ENCODE measurements at places on chromosomes 7 and 10.
A peak's percentile ranks its signal among the peaks of the same experiment; 100 is the strongest.

DNA sequence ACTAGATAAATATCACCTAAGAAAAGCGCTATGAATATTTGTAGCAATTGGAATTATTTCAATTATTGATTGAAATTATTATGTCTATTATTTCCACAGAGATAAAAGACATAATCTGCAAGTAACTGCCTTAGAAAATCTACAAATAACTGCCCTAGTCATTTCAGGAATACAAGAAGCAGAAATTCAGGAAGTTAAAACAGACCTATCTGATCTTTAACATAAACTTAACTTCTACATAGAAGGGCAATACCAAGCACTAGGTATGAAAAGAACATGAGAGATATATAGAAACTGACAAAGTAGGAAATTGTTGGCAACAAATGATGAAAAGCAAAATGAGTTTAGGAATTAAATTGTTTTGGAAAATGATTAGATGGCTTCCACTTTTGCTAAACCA lies 31.8 kb upstream of the AKR1B10 start:
- no peak overlapping the region for H3K27ac ChIP-seq
- no peak for DNase-seq
- no peaks in the 10 kb centered on the region for H3K36me3 ChIP-seq
- no peak overlapping the region for H3K4me3 ChIP-seq
- H3K4me1 ChIP-seq = 0 out of 2 replicates have a peak, but pooled peaks cover under 1% of the 10 kb centered on the region

DNA sequence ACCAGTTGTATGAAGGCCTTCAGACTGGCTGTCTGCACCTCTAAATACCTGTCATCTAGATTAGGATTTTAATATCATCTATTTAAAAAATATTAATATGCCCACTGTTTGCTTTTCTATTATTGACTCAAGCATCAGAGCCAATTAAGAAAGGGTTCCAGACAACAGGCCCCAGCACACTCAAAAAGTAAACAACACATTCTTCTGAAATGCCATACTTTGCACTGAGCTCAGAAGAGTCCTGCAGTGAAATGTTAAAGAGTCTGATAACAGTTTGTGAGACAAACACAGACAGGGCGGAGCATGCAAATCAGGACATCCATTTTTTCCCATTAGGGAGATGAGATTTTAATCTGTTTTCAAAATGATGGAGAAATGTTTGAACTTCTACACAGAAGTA lies 45.9 kb upstream of the KLF6 start:
- peaks cover 45% of the 10 kb centered on the region for H3K4me1 ChIP-seq
- H3K27me3 ChIP-seq = no peaks in the 10 kb centered on the region
- H3K36me3 ChIP-seq = no peaks in the 10 kb centered on the region
- H3K4me3 ChIP-seq = no peak overlapping the region
- H3K27ac ChIP-seq = no peak overlapping the region

- H3K4me3 ChIP-seq = 0 out of 2 replicates have a peak overlapping the region, but pooled peaks have one; percentile 10
- H3K4me1 ChIP-seq = peaks cover 22% of the 10 kb centered on the region
- no peaks in the 10 kb centered on the region for H3K27me3 ChIP-seq
- H3K36me3 ChIP-seq = no peaks in the 10 kb centered on the region
Measured at GRCh38 chr10:18261063-18261610, 120.9 kb downstream of the CACNB2 start.

DNA sequence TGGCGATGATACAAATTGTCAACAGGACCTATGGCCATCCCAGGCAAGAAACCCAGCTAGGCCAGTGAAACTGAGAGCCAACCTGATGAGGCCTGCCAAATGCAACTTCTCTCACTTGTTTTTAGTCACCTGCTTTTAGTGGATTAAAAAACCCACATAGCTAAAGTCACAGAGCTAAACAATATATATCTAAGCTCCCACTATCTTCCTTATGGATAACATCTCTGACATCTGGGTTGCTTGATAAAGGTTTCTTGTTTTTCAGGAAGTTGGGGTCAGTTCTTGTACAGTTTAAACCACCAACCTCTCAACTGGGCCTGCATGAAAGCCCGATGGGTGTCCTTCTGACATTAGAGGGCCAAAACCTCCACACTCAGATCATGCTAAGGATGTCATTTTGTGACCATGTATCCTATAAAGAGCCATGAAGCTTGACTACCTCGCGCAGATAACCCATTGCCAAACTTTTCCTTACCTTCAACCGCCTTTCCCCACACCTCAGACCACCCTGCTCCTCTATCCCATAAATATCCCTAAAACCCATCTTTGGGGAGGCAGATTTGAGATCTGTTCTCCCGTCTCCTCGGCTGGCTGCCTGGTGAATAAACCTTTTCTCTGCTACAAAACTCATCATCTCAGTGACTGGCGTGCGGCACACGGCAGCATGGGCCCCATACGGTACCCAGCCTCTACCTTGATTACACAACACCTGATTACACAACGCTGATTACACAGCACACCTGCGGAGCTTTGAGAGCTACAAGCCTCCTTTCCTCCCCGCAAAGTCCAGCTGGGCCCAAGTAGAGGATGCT lies 797 bp upstream of the STMP1 start:
- no peaks in the 10 kb centered on the region for H3K27me3 ChIP-seq
- H3K27ac ChIP-seq = peak overlapping the region; percentile 58
- peaks cover 17% of the 10 kb centered on the region for H3K4me1 ChIP-seq
- no peak for DNase-seq
- peak overlapping the region; percentile 99 for H3K4me3 ChIP-seq

- H3K36me3 ChIP-seq = peaks cover 7% of the 10 kb centered on the region
- no peak overlapping the region for H3K4me3 ChIP-seq
- no peak overlapping the region for H3K27ac ChIP-seq
- no peaks in the 10 kb centered on the region for H3K4me1 ChIP-seq
Measured at GRCh38 chr10:15216700-15217099, 48.2 kb upstream of the NMT2 start.

DNA sequence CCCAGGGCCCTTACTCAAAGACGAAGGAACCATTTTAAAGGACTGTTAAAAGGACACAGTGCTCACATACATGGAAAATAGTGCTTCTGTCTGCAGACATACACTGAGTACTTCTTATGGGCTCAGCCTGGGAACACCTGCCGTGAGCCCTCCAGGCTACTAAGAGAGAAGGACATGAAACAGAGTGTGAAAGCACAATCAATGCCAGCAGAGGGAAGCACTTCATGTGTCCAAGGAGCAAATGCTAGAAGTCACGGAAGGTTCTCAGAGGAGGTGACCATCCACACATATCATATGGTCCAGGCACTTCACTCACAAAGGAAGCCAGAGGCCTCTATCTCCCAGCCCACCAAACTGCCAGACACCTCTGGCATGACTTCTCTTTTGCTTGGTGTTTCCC lies 15.5 kb downstream of the ELMO1 start:
- H3K4me1 ChIP-seq = peaks cover 21% of the 10 kb centered on the region
- H3K27ac ChIP-seq = no peak overlapping the region
- no peaks in the 10 kb centered on the region for H3K36me3 ChIP-seq

DNA sequence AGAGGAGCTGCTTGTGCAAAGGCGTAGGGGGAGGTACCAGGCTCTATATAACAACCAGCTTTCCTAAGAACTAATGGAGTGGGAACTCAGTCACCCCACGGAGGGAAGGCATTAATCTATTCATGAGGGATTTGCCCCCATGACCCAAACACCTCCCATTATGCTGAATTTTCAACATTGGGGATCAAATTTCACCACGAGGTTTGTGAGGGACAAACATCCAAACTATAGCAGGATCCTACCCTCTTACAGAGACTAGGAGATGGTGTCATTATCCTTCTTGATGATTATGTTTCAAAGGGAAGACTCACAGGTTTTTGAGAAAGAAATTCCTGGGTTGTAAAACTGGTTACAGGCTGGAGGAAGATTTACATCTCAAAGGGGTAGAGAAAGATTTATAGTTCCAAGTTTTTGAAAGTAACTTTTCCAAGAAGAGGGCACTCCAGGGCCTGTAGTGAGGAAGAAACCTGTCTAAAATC lies 295.0 kb upstream of the DKK1 start:
- no peak for DNase-seq
- peaks cover 44% of the 10 kb centered on the region for H3K4me1 ChIP-seq
- H3K27ac ChIP-seq = peak overlapping the region; percentile 93
- H3K4me3 ChIP-seq = peak overlapping the region; percentile 27
- peaks cover 61% of the 10 kb centered on the region for H3K36me3 ChIP-seq

DNA sequence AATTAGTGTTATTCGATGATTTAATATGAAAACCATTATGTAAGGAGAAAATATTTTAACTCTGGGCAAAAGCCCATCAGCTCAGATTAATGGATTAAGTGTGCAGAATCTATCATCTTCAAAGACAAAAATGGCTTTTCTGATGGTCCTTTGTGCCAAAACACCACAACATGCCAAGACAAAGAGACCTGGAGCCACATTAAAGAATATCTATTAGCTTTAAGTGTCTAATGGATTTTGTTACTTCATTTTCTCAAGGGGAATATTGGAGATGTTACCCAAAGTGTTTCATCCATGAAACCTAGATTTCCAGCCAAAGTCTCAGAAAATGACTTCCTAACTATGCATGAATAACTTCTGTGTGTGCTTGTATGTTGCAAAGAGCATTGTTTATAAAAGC lies 57.3 kb downstream of the MKX start:
- H3K27me3 ChIP-seq = no peaks in the 10 kb centered on the region
- H3K27ac ChIP-seq = no peak overlapping the region
- no peak for DNase-seq

- DNase-seq = no peak
- H3K4me1 ChIP-seq = no peaks in the 10 kb centered on the region
- no peak overlapping the region for H3K27ac ChIP-seq
- H3K36me3 ChIP-seq = peaks cover 4% of the 10 kb centered on the region
- no peak overlapping the region for H3K4me3 ChIP-seq
Measured at GRCh38 chr7:6647080-6647479, 10.0 kb downstream of the ZNF316 start.

DNA sequence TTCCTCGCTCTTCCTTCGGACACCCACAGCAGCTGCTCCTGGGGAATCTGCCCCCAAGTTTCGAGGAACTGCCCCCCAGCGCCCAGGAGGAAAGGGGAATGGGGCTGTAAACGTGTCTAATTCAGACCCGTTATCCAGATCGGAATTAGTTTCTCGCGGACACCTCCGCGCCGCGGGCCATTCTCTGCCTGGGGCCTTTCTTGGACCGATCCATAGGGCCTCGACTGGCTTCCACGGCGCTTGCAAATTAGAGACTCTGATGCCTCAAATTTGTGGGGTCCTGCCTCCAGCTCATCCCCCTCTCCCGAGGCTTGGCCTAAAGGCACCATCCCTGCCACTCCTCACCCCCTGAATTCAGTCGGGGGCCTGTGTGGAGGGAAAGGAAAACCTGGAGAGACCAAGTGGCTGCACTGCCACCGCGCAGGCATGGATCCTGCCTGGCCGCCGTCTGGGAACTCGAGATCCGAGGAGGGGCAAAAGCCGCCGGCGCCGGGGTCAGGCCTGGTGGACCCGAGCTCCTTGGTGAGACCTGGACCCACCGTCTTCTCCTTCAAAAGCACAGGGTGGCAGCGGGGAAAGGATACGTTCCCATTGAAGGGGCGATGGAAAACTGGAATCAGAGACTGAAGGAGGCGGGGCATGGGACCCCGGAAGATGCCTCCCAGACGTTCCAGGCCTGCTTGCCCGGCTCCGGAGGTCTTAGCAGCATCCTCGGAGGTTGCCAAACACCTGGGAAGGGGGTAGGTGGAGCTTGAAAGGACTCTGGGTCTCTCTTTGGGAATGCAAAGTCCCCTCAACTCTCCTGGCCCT lies 13.7 kb downstream of the LBX1 start:
- H3K27me3 ChIP-seq = peaks cover 98% of the 10 kb centered on the region
- no peaks in the 10 kb centered on the region for H3K36me3 ChIP-seq
- H3K4me1 ChIP-seq = peaks cover 31% of the 10 kb centered on the region
- no peak for DNase-seq
- peak overlapping the region; percentile 74 for H3K4me3 ChIP-seq

GRCh38 chr10:132912713-132913558 lies 29.4 kb downstream of the CFAP46 start:
- H3K4me3 ChIP-seq = no peak overlapping the region
- H3K27me3 ChIP-seq = no peaks in the 10 kb centered on the region
- DNase-seq = peak; percentile 87

DNA sequence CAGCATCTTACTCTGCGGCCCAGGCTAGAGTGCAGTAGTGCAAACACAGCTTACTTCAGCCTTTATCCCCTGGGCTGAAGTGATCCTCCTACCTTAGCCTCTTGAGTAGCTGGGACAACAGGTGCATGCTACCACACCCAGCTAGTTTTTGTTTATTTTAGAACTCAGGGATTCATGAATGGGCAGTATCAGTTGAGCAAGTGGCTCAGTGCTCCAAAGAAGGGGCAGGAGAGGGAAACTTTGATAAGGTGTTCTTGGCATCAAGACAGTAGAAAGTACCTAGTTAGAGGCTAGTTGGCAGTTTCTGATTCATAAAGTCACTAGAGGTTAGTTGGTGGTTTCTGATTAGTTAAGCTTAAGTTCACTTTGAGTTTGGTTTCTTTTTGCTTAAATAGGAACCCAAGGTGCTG lies 18.4 kb downstream of the TRIM24 start:
- no peak for DNase-seq
- H3K27me3 ChIP-seq = no peaks in the 10 kb centered on the region
- H3K4me1 ChIP-seq = peaks cover 80% of the 10 kb centered on the region
- H3K4me3 ChIP-seq = no peak overlapping the region

- H3K4me1 ChIP-seq = peaks cover 2% of the 10 kb centered on the region
- no peaks in the 10 kb centered on the region for H3K27me3 ChIP-seq
- no peak overlapping the region for H3K27ac ChIP-seq
- H3K4me3 ChIP-seq = no peak overlapping the region
- no peaks in the 10 kb centered on the region for H3K36me3 ChIP-seq
- no peak for DNase-seq
Measured at GRCh38 chr10:10235003-10235402, 782.7 kb upstream of the CELF2 start.

GRCh38 chr10:103254538-103255325 lies 9.0 kb downstream of the RPEL1 start:
- no peaks in the 10 kb centered on the region for H3K27me3 ChIP-seq
- H3K4me1 ChIP-seq = no peaks in the 10 kb centered on the region
- H3K27ac ChIP-seq = no peak overlapping the region

DNA sequence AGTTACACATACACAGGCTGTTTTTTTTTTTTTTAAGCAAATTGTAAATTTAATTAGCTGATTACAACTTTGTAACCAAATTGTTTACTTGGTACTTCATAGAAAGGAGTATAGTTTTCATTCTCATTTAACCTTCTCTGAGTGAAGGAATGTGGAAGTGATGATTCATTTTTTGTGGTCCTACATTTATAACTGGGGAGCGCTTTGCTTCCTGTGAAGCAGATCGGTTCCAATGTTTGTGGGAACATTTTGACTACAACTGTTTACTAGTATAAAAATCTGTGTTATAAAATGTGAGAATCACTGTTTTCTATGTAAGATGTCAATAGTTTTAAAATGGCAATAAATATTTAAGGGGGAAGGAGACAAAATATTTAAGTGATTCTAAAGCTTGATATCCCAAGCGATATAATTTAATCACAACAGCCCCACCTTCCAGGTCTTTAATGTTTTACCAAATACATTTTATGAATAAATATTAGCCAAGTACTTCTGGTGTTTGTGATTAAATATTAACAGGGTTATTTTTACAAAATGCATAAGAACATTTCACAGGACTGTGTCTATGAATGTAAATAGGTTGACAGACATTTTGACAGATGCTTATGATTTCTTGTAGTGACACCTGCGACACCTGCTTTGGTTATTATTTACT lies 57.1 kb downstream of the NXPH1 start:
- no peak overlapping the region for H3K27ac ChIP-seq
- H3K36me3 ChIP-seq = no peaks in the 10 kb centered on the region
- no peak overlapping the region for H3K4me3 ChIP-seq
- DNase-seq = no peak
- H3K4me1 ChIP-seq = 0 out of 2 replicates have a peak, but pooled peaks cover 3% of the 10 kb centered on the region

- H3K27ac ChIP-seq = no peak overlapping the region
- no peaks in the 10 kb centered on the region for H3K4me1 ChIP-seq
- DNase-seq = no peak
- H3K36me3 ChIP-seq = no peaks in the 10 kb centered on the region
- no peaks in the 10 kb centered on the region for H3K27me3 ChIP-seq
Measured at GRCh38 chr10:17878896-17879295, 69.7 kb downstream of the MRC1 start.

All from WTC11 (cell line).